ENCODE measurements at places on chromosomes 3 and 15. TPM values are rescaled to one million over a fixed set of nuclear protein-coding genes. Genes with fewer than 3 reads are reported as not detected.

The GOLGA6L10 gene
- 0.44 TPM for total RNA-seq

The KCNH8 gene
- total RNA-seq, result 0.09 TPM

The FBXL2 gene
- total RNA-seq, result 8.9 TPM

The GABRR3 gene
- not detected for total RNA-seq

The FBXO40 gene
- 2.4 TPM for total RNA-seq

The DUOX1 gene
- total RNA-seq, result 0.04 TPM

- DNase-seq, result no peak
Measured at GRCh38 chr15:61449186-61449702, 220.1 kb upstream of the RORA start.

- DNase-seq, result no peak
Measured at GRCh38 chr3:163547014-163547685, 1531.1 kb downstream of the SI start.

DNA sequence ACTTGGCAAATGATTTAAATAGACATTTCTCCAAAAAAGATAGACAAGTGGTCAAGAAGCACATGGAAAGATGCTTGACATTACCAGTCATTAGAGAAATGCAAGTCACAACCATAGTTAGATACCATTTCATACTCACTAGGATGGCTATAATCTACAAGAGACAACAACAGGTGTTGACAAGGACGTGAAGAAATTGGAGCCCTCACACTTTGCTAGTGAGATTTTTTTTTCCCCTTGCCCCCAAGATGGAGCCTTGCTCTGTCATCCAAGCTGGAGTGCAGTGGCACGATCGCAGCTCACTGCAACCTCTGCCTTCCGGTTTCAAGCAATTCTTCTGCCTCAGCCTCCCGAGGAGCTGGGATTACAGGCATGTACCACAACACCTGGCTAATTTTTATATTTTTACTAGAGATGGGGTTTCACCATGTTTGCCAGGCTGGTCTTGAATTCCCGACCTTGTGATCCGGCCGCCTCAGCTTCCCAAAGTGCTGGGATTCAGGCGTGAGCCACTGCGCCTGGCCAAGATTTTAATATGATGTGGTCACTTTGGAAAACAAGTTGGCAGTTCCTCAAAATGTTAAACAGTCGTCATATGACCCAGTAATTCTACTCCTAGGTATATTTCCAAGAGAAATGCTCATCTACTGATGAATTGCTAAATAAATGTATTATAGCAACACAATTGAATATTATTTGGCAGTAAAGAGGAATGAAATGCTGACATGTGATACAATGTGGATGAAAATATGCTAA lies 103.3 kb downstream of the ATG7 start:
- DNase-seq, result peak; percentile 85

DNA sequence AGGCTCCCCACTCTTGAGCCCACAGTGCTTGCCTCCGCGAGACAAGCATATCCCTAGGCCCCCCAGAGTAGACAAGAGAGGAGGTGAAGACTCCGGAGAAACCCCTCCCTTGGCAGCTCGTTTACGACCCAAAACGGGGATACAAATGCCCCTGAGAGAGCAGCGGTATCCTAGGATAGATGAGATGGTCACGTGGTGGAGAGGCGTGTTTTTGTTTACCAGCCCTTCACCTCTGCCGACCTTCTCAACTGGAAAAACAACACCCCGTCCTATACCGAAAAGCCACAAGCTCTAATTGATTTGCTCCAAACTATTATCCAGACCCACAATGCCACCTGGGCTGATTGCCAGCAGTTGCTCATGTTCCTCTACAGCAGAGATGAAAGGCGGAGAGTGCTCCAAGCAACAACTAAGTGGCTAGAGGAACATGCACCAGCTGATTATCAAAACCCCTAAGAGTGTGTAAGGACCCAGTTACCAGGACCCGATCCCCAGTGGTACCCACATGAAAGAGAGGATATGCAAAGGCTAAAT lies 99.5 kb upstream of the OSBPL11 start:
- DNase-seq, result no peak

DNA sequence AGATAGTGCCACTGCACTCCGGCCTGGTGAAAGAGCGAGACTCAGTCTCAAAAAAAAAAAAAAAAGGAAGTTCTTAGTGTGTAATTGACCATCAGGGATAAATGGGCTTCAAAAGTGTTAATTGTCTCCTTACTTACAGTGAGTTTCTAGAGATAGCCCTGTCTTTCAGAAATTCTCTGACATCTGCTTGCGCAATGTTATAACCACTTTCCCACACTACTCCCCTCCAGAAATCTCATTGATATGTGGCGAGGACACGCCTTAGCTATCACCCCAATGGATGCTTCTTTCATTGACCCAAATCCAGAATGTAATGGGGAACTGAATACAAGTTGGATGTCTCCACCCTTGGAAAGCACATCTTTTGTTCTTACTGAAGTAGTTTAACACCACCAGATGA lies 70.9 kb downstream of the GMPS start:
- DNase-seq, result no peak

GRCh38 chr3:65618599-65618998 lies 420.1 kb downstream of the MAGI1 start:
- DNase-seq, result no peak
